Stimulated activated CD4-positive, alpha-beta T cell treated with anti-CD3 and anti-CD28 coated beads, Interleukin-15, amount 100 ng/mL, for 24 hours (primary cell): ENCODE measurements at places on chromosomes 6 and 20.

GRCh38 chr20:50834599-50835005 lies 39.7 kb downstream of the BCAS4 start:
- no peak for DNase-seq

GRCh38 chr6:158567871-158568401 lies 8.0 kb downstream of the TMEM181 start:
- peak; percentile 18 for DNase-seq

GRCh38 chr6:63685446-63686379 lies 50.1 kb downstream of the PHF3 start:
- DNase-seq = no peak

DNA sequence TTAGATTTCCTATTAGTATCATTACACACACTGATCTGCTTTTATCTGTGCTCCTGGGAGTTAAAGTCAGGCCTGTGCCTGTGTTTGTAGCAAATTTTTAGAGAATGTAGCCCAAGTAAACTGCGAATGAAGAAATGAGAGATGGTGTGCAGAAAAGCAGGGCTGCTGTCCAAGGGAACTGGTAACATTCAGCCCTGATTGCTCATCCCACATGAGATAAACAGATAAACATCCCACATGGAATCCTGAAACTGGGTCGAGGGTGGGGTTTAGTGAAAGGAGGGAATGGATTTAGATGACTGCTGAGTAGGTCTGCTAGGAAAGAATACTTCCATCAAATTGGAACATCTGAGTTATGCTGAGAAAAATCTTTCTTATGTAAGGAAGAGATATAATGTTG lies 69.1 kb downstream of the GRIK2 start:
- no peak for DNase-seq

DNA sequence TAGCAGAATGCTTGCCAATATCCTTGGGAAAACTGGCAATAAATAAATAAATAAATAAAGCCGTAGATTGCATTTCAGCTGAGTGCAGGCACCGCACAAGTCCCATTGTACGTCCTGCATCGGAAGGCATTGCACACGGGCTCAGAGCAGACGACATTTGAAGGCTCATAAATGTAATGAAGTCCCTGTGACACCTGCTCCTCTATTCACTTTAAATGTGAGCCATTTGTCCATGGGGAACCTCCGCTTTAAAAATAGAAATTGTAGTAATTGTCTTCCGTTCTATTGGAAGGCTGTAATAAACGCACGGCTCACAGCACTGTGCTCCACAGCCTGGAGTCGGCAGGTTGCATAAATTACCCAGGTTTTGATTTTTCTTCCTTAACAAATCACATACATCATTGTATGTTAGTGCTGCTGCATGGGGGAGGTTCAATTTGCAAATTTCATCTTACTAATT lies 32.6 kb downstream of the MYT1 start:
- DNase-seq = no peak

GRCh38 chr6:106381881-106382280 lies 21.4 kb downstream of the CRYBG1 start:
- no peak for DNase-seq

DNA sequence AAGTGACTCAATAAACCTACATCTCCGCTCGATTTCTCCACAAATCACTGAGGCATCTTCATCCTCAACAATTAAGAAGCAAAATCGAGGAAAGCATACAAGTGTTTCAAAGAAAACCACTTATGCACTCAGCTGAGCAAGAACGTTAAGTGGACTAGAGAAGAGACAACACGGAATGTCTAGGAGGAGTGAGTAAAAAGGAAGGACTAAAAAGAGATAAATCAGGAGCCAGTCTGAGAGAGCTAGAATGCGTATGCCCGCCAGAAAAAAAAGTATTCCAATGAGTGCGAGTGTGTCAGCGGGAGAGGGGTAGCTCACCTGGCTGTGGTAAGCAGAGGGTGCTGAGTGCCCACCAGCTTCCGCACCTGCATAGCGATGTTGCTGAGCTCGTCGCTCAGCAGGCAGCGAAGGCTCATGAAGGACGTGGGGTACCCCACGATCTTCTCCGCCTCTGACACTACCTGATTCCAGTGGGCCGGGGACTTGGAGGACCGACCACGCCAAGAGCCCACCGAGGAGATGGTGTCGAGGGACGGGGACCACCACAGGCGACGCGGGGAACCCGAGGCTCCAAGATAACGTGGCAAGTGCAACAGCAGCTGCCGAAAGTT lies 587 bp downstream of the PDSS2 start:
- DNase-seq = peak; percentile 49

- DNase-seq = no peak
Measured at GRCh38 chr6:6771964-6772363, 183.4 kb downstream of the LY86 start.

- no peak for DNase-seq
Measured at GRCh38 chr20:61969806-61970205, 95.9 kb downstream of the TAF4 start.

DNA sequence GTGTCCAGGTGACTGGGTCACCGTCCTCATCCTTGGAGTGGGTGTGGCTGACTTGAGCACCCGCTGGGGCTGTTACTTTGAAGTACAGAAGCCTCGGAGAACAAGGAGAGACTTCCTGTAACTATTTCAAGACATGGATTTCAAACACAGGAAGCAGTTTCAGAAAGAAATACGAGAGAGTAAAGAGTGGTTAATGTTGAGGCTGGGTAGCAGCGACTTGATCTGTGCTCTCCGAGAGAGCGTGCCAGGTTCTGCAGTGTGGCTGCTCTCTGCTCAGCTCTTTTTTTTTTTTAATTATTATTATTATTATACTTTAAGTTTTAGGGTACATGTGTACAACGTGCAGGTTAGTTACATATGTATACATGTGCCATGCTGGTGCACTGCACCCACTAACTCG lies 17.5 kb upstream of the EFCAB8 start:
- DNase-seq = no peak

- no peak for DNase-seq
Measured at GRCh38 chr6:152750694-152751093, at the start of gene VIP. VIP (plus strand) TSS chr6:152750797; CDS start chr6:152752178, 1,381 bp downstream.

GRCh38 chr20:43975096-43975768 lies 60.6 kb downstream of the TOX2 start:
- DNase-seq = peak; percentile 27

DNA sequence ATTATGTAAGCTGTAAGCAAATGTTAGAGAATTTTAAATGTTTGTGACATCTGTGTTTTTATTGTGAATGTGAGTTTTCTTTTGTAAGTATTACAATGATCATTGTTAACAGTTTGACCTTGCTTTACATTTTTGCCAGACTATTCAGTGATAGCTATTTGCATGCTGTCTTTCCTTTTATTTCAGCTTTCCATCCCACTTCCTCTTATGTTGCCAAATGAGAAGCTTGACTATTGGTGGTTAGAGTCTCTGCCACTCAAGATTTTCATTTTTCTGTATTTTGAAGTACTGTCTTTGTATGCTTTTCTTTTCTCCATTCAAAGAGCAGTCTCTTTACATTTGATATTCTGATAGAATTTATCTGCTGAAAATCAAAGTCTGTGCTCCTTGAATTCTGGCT lies 104.1 kb downstream of the PRIM2 start:
- no peak for DNase-seq

- peak; percentile 33 for DNase-seq
Measured at GRCh38 chr6:46044881-46045617, 29.4 kb upstream of the CLIC5 start.

GRCh38 chr20:38754924-38755323 lies 6.7 kb downstream of the ACTR5 start:
- no peak for DNase-seq

DNA sequence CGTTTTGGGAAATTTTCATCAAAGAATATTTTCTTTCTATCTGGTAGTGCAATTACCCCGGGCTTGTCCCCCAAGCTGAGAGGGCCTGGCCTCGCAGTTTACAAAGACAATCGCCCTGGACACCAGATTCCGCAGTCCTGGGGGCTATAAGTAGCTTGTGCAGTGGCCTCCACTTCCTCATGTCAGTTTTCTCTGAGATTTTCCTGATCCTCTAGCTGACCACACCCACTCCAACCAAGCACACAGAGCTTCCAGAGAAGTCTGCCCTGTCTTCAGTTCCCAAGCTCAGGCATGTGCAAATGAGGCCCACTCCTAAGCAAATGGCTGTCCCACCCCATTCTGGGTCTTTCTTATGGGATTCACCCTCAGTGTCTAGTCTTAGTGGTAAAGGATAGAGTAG lies 245.3 kb downstream of the MAFB start:
- no peak for DNase-seq

DNA sequence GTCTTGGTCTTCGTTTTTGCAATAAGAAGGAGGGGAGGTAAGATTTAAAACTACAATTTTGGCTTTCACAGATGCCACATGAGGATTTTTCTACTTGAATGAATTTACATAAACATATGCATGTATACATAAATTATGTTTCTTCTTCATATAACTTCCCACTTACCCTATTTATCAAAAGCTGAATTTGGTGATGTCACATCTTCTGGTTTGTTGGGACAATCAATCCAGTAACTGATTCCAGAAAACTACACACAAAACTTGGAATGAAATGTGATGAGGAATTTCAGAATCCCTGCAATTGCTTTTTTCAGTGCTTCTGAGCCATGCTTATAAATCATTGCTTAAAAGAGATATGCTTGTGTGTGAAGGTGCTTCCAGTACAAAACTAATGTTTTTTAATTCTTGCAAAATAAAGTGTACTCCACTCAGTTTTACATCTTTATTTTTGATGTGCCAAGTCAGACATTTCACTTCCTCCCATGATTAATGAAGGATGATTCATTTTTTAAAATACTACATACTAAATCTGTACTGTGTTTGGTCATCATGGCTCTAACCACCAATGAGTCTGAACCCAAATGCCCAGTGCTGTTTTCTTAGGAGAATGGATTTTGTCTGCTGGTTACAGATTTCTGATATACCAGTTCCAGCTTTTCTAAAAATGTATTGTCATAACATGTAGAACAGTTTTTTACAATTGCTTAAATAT lies 32.1 kb upstream of the RIN2 start:
- DNase-seq = no peak

- no peak for DNase-seq
Measured at GRCh38 chr6:46993846-46994245, 48.3 kb downstream of the ADGRF1 start.

DNA sequence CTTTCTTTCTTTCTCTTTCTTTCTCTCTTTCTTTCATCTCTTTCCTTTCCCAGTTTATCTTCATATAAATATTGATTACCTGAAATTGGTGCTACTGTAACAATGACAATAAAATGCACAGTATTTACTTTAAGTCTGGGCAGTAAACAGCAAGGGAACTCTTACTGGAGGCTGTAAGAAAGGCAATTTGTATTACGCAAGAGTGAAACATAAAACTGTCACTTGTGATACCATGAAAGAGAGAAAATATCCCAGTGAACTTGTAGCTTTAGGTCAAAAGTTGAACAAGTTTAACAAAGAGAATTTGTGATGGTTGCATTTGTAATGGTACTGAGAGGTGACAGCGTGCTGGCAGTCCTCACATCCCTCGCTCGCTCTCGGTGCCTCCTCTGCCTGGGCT lies 80.0 kb downstream of the EYS start:
- no peak for DNase-seq

GRCh38 chr6:17962436-17963031 lies 24.9 kb downstream of the KIF13A start:
- no peak for DNase-seq

DNA sequence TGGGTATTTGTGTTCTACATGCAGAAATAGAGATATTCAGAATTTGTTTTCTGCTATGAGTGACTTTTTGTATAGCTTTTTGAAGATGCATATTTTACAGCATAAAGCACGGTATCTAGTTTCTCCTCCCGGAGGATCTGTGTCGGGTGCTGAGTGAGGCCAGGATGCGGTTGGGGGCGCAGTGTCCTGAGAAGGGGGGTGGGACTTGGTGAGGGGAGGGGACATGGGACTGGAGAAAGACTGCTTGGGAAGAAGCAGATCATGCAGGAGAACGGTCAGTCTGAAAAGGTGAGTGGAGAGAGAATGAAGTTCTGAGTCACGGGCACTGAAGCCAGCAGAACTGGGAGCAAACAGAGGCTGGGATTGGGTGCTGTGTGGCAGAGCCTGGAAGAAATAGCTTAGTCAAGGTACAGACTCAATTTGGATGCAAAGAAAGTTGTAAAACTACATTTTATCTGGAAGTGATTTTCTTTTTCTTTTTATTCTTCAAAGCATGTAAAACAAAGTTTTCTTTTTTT lies 44.0 kb downstream of the STX11 start:
- DNase-seq = no peak

DNA sequence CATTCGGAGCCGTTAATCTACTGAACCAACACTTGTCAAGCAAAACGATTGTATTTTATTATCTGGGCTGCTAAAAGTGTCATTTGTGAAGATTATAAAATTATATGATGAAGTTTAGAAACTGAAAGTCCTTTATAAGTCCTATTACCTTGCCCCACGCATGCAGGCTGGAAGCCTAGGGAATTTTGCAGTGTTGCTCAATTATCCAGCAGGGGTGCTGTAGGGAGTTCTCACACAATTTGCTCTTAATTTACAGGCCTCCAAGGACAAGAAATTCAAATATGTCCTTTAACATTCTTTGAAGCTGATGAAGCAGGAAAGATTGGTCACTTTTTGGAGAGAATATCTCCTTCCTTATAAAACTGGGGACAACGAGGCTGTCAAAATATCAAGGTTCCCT lies 368.9 kb downstream of the LMBRD1 start:
- no peak for DNase-seq

DNA sequence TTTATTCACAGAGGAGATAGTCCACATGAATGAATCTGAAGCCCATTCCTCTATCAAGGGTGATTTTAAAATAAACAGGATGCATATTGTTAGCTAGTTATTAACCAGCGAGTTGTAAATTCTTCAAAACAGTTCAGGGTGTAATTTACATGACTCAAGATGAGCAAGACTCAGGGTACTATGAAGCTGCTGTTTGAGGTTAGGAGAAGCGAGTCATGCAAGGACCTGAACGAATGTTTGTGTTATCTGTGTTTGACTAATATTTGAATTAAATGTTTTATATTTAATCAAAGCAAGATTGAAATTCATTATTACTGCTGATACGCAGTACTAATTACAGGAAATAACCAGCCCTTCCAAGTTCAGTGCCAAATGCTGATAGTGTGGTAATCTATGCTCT lies 191.1 kb downstream of the SAMD5 start:
- no peak for DNase-seq

- no peak for DNase-seq
Measured at GRCh38 chr20:61915101-61915500, 150.6 kb downstream of the TAF4 start.

- DNase-seq = no peak
Measured at GRCh38 chr6:16644540-16645250, 116.6 kb downstream of the ATXN1 start.

GRCh38 chr6:90463874-90464273 lies 123.0 kb downstream of the MAP3K7 start:
- DNase-seq = no peak

DNA sequence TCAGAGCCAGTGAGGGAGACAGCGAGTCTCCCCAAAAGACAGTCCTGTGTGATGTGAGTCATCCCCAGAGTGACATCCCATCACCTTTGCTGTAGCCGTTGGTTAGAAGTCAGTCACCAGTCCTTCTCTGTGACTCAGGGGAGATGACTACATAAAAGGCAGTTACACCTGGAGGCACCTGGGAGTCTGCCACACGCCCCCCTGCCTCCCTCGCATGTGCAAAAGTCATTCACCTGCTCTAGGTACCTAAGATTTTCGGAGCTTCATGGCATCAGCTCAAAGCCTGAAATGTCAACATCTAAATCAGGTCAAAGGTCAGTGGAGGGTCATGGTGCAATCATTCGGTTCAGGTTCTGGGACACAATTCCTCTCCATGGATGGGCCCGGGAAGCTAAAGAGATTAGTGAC lies 50.3 kb downstream of the PRR18 start:
- DNase-seq = peak; percentile 52

- no peak for DNase-seq
Measured at GRCh38 chr20:31945319-31945718, 6.5 kb downstream of the PDRG1 start.
